ENCODE measurements at places on chromosomes 12 and 14. TPM values are rescaled to one million over a fixed set of nuclear protein-coding genes. Genes with fewer than 3 reads are reported as not detected.

Gene EXOC3L4
- not detected for total RNA-seq

Gene TMEM19
- 10.6 TPM for total RNA-seq

Gene RPL10L
- total RNA-seq = not detected

Gene LMO3
- not detected for total RNA-seq

Gene PPP1R36
- total RNA-seq = not detected

Gene CFAP54
- total RNA-seq = 0.17 TPM

Gene RERG
- not detected for total RNA-seq

GRCh38 chr12:11978726-11979384, 91.9 kb upstream of the BCL2L14 start:
- no peak for DNase-seq
- H3K36me3 ChIP-seq = peaks cover 26% of the 10 kb centered on the region
- no peaks in the 10 kb centered on the region for H3K27me3 ChIP-seq
- H3K4me1 ChIP-seq = peaks cover 53% of the 10 kb centered on the region
- peak overlapping the region; percentile 95 for H3K27ac ChIP-seq

DNA sequence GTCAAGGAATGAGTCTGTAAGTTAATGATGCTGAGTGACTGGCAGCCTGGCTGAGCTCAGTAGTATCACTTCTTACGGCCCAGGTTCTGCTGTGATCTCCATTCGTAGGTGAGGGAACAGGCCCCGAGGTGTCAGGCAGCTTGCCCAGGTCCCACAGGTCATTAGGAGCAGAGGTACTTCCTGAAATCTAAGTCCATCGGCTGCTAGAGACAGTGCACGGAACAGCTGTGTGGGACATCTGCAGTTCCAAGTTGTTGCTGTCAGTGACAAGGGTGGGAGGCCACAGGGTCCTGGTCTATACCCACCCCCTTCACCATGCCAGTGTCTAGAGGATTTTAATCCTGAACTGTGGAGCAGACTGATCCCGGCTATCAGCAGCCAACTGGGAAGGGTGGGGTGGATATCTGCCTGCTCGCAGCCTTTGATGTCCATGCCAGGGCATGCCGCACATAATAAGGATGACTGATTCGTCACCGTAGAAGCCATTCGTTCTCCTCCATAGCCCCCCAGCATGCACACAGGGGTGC, 82.3 kb upstream of the RIN3 start:
- no peak for DNase-seq

- H3K27ac ChIP-seq = no peak overlapping the region
- no peak for DNase-seq
- no peaks in the 10 kb centered on the region for H3K27me3 ChIP-seq
- H3K4me3 ChIP-seq = no peak overlapping the region
- H3K4me1 ChIP-seq = no peaks in the 10 kb centered on the region
- no peaks in the 10 kb centered on the region for H3K36me3 ChIP-seq
Observed at GRCh38 chr12:19003141-19003540, 126.4 kb upstream of the PLEKHA5 start.

DNA sequence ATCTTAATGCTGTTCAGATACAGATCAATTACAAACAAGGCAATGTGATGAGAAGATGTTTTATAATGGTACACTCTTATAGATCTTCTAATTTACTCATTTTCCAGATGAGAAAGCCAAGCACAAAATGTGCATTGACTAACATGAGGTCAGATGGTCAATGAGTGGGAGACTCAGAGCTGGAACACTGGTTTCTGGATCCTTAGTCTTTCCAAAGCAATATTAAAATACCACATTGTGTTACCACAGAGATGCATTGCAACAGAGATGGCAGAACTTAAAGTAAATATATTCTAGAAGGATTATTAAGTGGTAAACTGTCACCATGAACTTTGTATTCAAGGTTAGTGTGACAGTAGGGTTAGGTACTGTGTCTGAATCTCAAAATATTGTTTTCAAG, 113.6 kb downstream of the SLC15A5 start:
- DNase-seq = no peak
- H3K4me1 ChIP-seq = no peaks in the 10 kb centered on the region
- H3K27ac ChIP-seq = no peak overlapping the region
- no peak overlapping the region for H3K4me3 ChIP-seq
- no peaks in the 10 kb centered on the region for H3K36me3 ChIP-seq
- H3K27me3 ChIP-seq = no peaks in the 10 kb centered on the region

GRCh38 chr12:12126551-12126950, 55.8 kb downstream of the BCL2L14 start:
- no peak for DNase-seq
- peaks cover 4% of the 10 kb centered on the region for H3K27me3 ChIP-seq
- H3K4me1 ChIP-seq = no peaks in the 10 kb centered on the region
- no peak overlapping the region for H3K27ac ChIP-seq

DNA sequence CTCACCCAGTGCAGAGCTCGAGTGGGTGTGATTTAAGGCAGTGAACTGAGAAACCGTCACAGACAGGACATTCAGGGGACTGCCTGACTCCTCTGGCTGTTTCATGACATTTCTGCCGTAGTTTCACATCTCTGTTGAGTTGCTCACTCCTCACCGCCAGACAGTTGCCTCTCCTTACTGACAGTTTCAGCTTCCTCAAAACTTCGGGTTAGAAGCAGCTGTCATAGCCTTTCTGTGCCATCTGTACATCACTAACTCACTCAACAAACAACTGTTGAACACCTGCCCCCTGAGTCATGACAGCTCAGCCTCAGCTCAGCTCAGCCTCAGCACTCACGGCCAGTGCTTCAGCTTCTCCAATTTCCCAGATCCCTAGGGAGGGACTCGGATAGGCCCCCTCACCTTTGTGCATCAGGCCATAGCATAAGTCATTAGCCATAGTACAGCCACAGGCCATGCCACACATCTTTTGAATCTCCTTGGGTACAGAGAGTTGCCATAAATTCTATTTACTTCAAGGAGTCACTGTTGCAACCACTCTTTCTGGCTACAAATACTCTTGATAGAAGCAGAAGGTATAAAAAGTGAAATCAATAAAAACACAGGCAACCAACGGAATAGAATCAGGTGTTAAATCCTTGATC, 6.2 kb upstream of the SLC15A4 start:
- no peaks in the 10 kb centered on the region for H3K27me3 ChIP-seq
- peak overlapping the region; percentile 67 for H3K4me3 ChIP-seq
- H3K36me3 ChIP-seq = no peaks in the 10 kb centered on the region
- peaks cover 26% of the 10 kb centered on the region for H3K4me1 ChIP-seq
- H3K27ac ChIP-seq = peak overlapping the region; percentile 84

DNA sequence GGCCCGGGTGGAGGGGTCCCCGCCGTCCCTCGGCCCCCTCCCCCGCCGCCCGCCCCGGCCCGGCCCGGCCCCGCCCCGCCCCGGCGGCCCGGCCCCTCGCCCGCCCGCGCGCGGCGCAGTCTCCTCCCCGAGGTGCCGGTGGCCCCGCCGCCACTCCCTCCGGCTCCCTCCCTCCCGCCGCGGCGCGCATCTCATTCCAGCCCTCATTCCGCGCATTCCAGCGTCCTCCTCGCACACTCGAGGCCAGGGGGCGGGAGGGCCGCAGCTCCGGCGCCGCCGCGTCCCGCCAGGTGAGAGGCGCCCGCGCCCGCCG, at the start of gene TEAD4:
TEAD4 (plus strand) TSS at position 206 of the 313 bp plus-strand sequence.
- peak within 1 kb of the TSS; percentile 92 for H3K4me3 ChIP-seq
- DNase-seq = no peak
- peaks cover 18% of the 10 kb centered on the region for H3K4me1 ChIP-seq
- H3K36me3 ChIP-seq = peaks cover 1% of the 10 kb centered on the region
- peaks cover 63% of the 10 kb centered on the region for H3K27me3 ChIP-seq
- H3K27ac ChIP-seq = peak within 1 kb of the TSS; percentile 89

GRCh38 chr12:130537051-130537450, 179.0 kb downstream of the RIMBP2 start:
- no peak for DNase-seq
- no peaks in the 10 kb centered on the region for H3K27me3 ChIP-seq
- no peak overlapping the region for H3K4me3 ChIP-seq
- no peaks in the 10 kb centered on the region for H3K4me1 ChIP-seq
- H3K36me3 ChIP-seq = no peaks in the 10 kb centered on the region
- H3K27ac ChIP-seq = no peak overlapping the region
